Activated naive CD4-positive, alpha-beta T cell treated with anti-CD3 and anti-CD28 coated beads, Interleukin-2, amount 50 U/mL, for 72 hours (primary cell): ENCODE measurements at places on chromosomes 13 and 19. TPM values are rescaled to one million over a fixed set of nuclear protein-coding genes. Genes with fewer than 3 reads are reported as not detected.
A peak's percentile ranks its signal among the peaks of the same experiment; 100 is the strongest.

- DNase-seq: no peak
Measured at GRCh38 chr13:21657538-21657937, 13.3 kb upstream of the FGF9 start.

DNA sequence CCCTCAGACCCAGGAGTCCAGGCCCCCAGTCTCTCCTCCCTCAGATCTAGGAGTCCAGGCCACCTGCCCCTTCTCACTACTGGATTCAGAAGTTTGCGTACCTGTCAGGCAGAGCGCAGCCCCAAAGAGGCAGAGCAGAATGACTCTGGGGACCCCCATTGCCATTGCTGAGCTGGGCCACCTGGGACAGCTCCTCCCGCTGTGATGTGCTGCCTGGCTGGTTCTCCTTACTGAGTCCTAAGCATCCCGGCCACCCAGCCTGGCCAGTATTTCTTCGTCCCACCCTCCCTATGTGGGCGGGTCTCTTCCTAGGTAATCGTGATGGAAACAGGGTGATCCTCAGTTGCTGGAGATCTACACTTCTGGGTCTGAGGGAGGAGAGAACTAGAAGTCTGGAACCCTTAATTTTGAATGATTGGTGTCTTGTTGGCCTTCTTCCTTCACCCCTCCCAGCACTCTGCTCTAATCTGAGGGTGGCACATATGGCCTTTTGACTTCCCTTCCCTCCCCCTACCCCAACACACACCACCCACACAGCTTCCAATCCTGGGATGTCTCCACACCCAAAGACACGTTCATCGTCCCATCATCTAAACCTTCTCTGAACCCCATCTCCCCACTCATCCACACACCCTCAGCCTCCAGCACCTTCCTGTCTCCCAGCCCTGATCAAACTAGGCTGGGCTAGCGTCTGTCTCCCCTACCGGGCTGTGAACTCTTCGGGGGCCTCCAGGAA lies at the start of gene LYPD5:
Gene LYPD5 (minus strand): TSS at position 232 of the 736 bp plus-strand sequence. CDS start 67 bp downstream, at position 165.
- no peak for DNase-seq

GRCh38 chr13:94959626-94960025 lies 247.3 kb upstream of the SOX21 start:
- DNase-seq: no peak

DNA sequence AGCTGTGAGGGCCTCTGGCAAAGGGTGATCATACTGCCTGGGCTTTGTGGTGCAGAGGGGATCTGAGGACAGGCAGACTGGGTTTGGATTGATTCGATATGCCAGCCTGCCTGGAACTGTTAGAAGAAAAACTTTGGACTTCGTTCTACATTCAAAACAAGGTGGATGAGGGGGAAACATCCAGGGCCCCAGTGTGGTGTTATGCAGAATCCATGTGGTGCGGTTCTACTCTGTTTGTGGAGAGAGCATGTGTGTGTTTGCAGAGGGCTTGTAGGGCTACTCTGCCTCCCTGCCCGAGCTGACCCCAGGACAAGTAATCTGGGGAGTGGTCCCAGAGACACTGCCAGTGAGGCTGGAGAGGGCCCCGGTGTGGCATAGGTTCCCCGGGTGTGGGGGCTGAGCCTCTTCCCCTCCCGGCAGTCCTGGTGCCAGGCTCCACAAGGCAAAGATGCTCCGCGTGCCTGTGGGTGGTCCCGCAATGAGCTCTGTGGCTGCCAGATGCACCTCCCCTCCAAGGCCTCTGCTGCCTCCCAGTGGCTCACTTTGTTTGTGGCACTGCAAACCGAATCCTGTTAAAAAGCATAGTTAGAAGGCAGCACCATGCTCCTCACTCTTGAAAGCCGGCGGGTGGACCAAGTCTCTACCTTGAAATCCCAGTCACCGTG lies 22.3 kb upstream of the TFDP1 start:
- peak; percentile 44 for DNase-seq

Gene DZIP1
- 0.29 TPM for total RNA-seq

Gene NLRP7
- total RNA-seq: not detected

DNA sequence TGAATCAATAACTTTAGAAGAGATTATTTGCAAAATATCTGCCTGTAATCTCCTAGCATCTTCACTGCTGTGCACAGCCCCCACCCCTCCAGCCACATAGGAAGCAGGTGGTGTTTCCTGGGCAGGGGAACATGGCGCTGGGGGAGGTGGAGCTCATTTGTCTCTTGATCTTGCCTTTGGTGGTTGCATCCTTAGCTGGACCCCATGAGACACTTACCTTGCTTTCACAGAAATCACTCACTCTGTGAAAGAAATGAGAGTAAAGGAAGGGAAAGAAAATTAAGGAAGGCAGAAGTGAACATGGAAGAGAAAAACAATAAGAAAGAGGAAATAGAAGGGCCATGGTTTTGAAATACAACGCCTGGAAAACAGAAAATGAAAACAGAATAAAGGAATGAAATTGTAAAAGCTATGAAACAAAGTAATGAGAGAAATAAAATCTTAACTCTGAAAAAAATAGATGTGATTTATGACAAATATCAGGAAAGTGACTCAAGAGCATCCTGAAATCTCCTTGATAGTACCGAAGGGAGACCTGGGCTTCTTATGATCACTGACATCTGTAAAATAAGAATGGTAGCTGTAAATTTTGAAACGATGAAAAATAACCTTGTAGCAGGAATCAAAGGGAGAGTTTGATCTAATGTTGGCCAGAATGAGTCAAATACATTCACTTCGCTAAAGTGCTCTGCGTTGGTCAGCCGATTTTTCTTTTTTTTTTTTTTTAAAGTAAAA lies 17.2 kb upstream of the RNASEH2B start:
- DNase-seq: no peak
